ENCODE measurements at places on chromosomes 7 and 10.

GRCh38 chr10:31586723-31587638 is 268.0 kb downstream of the ZEB1 start:
- DNase-seq: no peak

DNA sequence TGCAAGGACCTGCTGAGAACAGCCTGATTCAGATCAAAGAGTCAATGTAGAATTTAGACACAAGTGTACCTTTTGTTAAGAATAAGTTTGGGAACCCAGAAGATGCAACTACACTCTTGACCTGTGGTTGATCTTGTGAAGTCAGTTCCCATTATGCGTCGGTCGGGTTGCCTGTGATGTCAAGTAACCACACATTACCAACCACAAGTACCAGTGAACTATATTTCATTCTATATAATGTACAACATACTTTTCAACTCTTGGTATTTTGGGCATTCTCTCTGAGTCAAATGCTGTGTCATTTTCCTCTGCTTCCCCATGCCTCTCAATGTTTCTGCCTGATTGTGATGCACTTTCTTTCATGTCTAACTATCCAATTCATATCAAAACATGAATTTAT is 426.2 kb downstream of the ETV1 start:
- no peak for DNase-seq

- no peak for DNase-seq
Measured at GRCh38 chr10:76945166-76945565, 692.4 kb downstream of the KCNMA1 start.

GRCh38 chr7:103715376-103716120 is 269.5 kb upstream of the SLC26A5 start:
- no peak for DNase-seq

- DNase-seq: no peak
Measured at GRCh38 chr10:5871596-5871995, 18.1 kb downstream of the ANKRD16 start.

- no peak for DNase-seq
Measured at GRCh38 chr7:18610331-18610948, 114.9 kb downstream of the HDAC9 start.

- DNase-seq: no peak
Measured at GRCh38 chr10:29470843-29471543, 163.8 kb downstream of the SVIL start.
